ENCODE measurements at places on chromosomes 2 and 18.
A peak's percentile ranks its signal among the peaks of the same experiment; 100 is the strongest.

GRCh38 chr18:79986726-79987125, 1.6 kb downstream of the TXNL4A start:
- DNase-seq, result no peak
- H3K27ac ChIP-seq, result peak overlapping the region; percentile 53
- H3K4me1 ChIP-seq, result peaks cover 60% of the 10 kb centered on the region
- H3K27me3 ChIP-seq, result no peaks in the 10 kb centered on the region

DNA sequence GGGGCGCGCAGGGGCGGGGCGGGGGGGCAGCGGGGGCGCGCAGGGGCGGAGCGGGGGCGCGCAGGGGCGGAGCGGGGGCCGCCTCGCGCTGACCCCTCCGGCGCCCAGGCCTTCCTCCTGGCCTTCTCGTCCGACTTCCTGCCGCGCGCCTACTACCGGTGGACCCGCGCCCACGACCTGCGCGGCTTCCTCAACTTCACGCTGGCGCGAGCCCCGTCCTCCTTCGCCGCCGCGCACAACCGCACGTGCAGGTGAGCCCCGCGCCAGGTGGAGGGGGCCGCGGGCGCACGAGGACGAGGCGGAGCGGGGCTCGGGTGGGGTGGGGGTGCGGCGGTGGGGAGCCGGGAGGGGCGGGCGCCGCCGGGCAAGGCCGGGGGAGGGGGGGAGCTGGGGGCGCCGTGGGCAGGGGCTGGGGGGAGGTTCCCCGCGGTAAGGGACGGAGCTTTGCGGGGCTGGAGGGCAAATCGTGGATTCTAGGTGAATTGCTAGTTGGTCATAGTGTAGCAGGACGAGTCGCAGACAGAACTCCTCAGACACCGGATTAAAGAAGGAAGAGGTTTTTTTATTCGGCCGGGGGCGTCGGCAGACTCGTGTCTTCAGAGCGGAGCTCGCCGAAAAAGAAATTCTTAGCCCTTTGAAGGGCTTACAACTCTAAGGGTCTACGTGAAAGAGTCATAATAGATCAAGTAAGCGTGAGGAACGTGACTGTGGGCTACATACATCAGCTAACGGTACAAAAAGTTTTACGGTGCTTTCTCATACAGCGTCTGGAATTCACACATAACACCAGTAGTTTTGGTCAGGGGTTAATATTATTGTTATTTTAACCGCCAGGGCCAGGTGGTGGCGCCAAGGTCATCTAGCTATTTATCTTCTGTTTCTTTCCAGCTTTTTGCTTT, 29.9 kb downstream of the ANO7 start:
- H3K4me3 ChIP-seq, result peak overlapping the region; percentile 78
- no peaks in the 10 kb centered on the region for H3K27me3 ChIP-seq
- peaks cover 9% of the 10 kb centered on the region for H3K4me1 ChIP-seq

DNA sequence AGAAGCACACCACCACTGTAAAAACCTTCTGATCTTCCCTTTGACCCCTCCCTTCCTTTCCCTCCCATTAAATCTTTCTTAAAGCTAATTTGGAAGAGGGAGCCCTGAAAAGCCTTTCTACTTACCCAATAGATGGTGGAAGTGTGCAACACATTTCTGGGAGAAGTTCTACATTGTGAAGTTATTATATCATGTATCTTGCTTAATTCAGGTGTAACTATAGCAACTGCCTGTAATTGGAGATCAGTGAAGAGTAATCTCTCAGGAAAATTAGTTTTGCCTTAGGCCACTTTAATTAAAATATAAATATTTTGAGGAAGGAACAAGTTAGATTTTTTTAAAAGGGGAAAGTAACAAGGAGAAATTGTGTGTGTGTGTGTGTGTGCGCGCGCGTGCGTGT, 266.0 kb downstream of the SH3BP4 start:
- H3K27me3 ChIP-seq, result peaks cover 100% of the 10 kb centered on the region
- no peaks in the 10 kb centered on the region for H3K4me1 ChIP-seq
- no peak overlapping the region for H3K4me3 ChIP-seq
- H3K27ac ChIP-seq, result no peak overlapping the region
- no peak for DNase-seq
- H3K36me3 ChIP-seq, result no peaks in the 10 kb centered on the region

- no peaks in the 10 kb centered on the region for H3K36me3 ChIP-seq
- H3K4me3 ChIP-seq, result no peak overlapping the region
- no peaks in the 10 kb centered on the region for H3K4me1 ChIP-seq
- DNase-seq, result no peak
- no peak overlapping the region for H3K27ac ChIP-seq
- H3K27me3 ChIP-seq, result no peaks in the 10 kb centered on the region
These were observed 463.0 kb downstream of the FBXO15 start for GRCh38 chr18:73684647-73685046.

DNA sequence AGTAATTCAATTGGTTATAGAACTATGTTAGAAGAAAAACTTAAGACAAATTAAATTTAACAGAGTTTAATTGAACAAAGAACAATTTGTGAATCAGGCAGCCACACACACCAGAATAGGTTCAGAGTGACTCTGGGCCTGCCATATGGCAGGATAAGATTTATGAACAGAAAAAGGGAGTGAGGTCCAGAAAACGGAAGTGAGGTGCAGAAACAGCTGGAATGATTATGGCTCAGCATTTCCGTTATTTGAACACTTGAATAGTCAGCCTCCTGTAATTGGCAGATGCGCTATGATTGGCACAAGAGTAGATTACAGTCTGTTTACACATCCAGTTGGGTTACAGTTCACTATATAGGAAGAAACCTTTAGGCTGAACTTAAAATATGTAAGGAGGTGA, 99.0 kb downstream of the MBD2 start:
- H3K4me1 ChIP-seq, result peaks cover 11% of the 10 kb centered on the region
- H3K27ac ChIP-seq, result peak overlapping the region; percentile 5
- no peak overlapping the region for H3K4me3 ChIP-seq
- no peaks in the 10 kb centered on the region for H3K27me3 ChIP-seq
- DNase-seq, result no peak

- peaks cover 8% of the 10 kb centered on the region for H3K36me3 ChIP-seq
- H3K27me3 ChIP-seq, result no peaks in the 10 kb centered on the region
- H3K4me1 ChIP-seq, result peaks cover 37% of the 10 kb centered on the region
These were observed 8.4 kb downstream of the ITM2C start for GRCh38 chr2:230872968-230873660.

DNA sequence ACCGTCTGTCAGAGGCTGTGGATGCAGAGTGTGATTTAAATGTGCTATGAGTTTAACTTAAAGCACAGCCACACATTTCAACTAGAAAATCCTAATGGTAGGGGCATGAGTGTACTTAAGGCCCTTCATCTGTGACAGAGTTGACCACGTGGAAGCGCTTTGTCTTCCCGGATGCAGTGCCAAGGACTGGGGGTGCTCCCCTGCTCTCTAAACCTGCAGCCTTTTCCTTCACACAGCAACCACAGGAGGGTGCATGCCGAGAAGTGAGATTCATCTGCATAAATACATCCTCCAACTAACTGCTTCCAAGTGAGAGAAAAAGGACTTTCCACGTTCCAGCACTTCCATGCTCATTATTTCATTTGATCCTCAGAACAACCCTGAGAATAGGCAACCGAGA, 149.6 kb downstream of the MYT1L start:
- no peak overlapping the region for H3K4me3 ChIP-seq
- H3K27ac ChIP-seq, result no peak overlapping the region
- no peaks in the 10 kb centered on the region for H3K36me3 ChIP-seq
- no peaks in the 10 kb centered on the region for H3K27me3 ChIP-seq

DNA sequence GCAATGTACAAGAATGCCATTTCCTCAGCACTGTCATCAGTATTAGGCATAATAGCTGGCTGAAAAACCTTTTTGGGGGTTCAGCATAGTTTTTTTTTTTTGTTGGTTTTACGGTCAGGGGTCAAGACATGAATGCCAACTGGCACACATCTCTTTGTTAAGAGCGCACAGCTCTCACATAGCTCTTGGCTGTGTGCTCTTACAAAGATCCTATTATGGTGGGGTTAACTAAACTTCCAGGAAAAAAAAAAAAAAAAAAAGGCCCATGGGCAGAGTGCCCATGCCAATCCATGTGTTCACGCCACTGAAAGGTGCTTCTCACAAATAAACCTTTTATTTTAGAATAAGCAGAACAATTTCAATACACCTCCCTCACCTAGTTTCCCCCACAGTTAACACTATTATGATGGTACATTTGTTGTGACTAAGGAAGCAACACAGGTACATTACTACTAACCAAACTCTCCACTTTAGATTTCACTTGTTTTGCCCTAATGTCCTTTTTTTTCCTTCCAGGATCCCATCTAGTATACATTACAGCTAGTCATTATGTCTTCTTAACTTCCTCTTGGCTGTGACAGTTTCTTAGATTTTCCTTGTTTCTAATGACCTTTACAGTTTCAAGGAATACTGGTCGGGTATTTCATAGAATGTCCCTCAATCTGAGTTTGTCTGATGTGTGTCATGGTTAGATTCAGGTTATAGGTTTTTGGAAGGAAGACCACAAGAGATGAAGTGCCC, 56.3 kb downstream of the C2orf74 start:
- no peak for DNase-seq
- no peak overlapping the region for H3K27ac ChIP-seq
- H3K4me1 ChIP-seq, result no peaks in the 10 kb centered on the region
- H3K27me3 ChIP-seq, result no peaks in the 10 kb centered on the region
- peaks cover 22% of the 10 kb centered on the region for H3K36me3 ChIP-seq

DNA sequence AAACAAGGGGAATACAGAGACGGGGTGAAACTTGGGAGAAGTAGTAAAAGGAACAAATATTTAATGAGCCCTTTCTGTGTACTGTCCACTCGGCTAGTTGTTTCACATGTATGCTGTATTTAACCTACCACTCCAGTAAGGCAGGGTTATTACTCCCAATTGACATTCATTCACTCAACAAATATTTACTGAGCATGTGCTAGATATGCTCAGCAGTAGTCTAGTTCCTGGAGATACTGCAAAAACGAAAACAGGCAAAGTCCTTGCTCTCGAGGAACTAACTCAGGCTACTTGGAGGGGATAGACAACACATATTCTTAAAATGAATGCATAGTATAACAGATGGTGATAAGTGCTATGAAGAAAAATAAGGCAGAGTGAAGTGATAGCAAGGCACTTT, 207.3 kb downstream of the SS18 start:
- no peaks in the 10 kb centered on the region for H3K4me1 ChIP-seq
- H3K36me3 ChIP-seq, result peaks cover 2% of the 10 kb centered on the region
- DNase-seq, result no peak
- H3K27me3 ChIP-seq, result peaks cover 52% of the 10 kb centered on the region
- no peak overlapping the region for H3K4me3 ChIP-seq

GRCh38 chr2:67896476-67896875, 166.3 kb downstream of the C1D start:
- no peaks in the 10 kb centered on the region for H3K4me1 ChIP-seq
- no peaks in the 10 kb centered on the region for H3K36me3 ChIP-seq
- H3K27me3 ChIP-seq, result peaks cover 71% of the 10 kb centered on the region
- no peak overlapping the region for H3K27ac ChIP-seq
- no peak overlapping the region for H3K4me3 ChIP-seq

DNA sequence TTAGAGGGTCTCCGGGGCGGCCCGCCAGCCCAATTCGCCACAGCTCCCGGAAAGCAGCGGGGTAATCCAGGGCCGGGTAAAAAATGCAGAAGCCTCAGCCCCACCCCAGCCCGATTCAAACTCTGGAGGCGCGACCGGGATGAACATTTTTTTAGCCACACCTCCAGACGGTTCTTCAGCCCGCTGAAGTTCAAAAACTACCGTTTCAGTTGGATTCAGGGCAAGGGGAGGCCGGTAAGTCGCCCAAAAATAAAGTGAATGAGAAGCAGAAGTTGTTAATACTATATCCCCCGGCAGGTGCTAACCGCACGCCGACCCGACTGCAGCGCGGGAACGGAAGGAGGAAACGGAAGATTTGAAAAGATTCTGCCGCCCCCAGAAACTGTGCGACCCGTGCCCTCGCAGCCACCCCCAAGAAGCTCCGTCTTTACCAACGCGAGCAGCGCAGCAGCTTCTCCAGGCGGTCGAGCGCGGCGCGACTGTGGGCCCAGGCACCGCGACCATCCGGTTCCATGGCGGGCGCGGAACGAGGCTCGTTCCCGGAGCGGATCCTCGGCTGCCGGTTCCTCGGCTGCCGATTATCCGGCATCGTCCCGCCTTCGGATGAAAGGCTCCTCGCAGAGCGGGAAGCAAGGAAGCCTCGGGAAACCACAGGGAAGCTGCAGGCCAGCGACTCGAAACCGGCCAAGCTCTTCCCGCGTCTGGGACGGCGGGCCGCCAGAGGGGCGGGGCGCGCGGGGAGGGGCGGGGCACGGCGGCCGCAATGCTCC, at the start of gene BARD1:
BARD1 (minus strand) TSS at position 703 of the 770 bp plus-strand sequence; CDS start at position 589, 114 bp downstream.
- H3K36me3 ChIP-seq, result peaks cover 9% of the 10 kb centered on the region
- peaks cover 5% of the 10 kb centered on the region for H3K27me3 ChIP-seq
- peak within 1 kb of the TSS; percentile 95 for H3K4me3 ChIP-seq
- H3K27ac ChIP-seq, result peak within 1 kb of the TSS; percentile 94

DNA sequence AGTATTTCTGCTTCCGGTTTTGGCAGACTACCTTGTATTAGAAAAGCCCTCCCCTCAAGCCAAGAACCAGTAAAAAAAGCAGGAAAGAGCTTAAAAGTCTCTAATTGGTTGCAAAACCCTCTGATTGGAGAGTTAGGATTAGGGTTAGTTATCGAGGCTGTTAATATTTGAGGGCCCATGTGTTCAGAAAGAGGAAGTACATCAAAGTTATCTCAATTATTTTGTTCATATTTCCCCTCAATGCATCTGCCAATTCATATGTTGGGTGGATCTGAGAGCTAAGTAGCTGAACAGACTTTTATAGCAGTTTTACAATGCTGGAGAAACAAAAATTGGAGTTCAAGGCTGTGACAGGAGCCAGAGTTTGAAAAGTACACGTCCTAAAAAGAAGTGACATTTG, 43.1 kb upstream of the KLHL14 start:
- DNase-seq, result no peak
- H3K4me3 ChIP-seq, result no peak overlapping the region
- no peaks in the 10 kb centered on the region for H3K27me3 ChIP-seq
- H3K4me1 ChIP-seq, result no peaks in the 10 kb centered on the region

DNA sequence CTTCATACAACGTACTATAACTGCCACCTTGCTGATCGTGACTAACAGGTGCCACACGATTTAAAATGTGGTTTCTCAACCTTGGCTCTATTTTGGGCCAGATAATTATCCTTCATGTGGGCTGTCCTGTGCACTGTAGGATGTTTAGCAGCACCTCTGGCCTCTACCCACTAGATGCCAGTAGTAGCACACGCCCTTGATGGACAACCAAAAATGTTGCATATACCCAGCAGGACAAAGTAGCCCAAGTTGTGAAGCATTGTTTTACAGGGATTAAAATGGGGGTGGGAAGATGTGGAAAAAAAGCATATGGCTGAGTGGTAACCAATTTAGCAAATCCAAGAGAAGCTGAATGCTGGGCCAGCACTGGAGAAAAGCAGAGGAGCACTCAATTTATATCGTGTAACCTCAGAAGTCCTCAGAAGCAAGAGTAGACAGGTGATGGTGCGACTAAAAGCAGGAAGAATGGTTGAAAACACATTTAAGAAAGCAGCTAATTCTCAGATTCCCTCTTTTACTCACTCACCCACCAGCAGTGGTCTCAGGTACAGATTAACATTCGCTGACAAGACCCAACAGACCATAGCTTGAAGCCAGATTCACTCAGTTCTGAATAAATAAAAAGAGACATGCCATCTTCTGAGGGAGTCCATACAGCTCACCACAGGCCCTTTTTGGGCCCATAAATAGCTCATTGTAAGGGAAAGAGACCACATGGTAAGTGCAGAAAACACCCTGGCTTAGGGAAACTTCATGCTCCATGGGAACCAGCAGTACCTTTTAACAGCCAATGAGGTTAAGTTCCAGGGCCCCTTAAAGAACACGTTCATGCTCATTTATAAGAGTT, 50.6 kb downstream of the RAPH1 start:
- peak; percentile 22 for DNase-seq
- no peaks in the 10 kb centered on the region for H3K36me3 ChIP-seq
- H3K27me3 ChIP-seq, result no peaks in the 10 kb centered on the region
- no peak overlapping the region for H3K27ac ChIP-seq

GRCh38 chr18:45386041-45386655, 229.1 kb upstream of the SLC14A2 start:
- H3K4me3 ChIP-seq, result no peak overlapping the region
- no peaks in the 10 kb centered on the region for H3K36me3 ChIP-seq
- H3K4me1 ChIP-seq, result no peaks in the 10 kb centered on the region
- DNase-seq, result no peak

Data from central memory CD8-positive, alpha-beta T cell (primary cell).